ENCODE measurements at places on chromosomes 5 and 9.
A peak's percentile ranks its signal among the peaks of the same experiment; 100 is the strongest.

GRCh38 chr5:53482717-53483638 is 2.5 kb downstream of the FST start:
- DNase-seq = peak; percentile 18

DNA sequence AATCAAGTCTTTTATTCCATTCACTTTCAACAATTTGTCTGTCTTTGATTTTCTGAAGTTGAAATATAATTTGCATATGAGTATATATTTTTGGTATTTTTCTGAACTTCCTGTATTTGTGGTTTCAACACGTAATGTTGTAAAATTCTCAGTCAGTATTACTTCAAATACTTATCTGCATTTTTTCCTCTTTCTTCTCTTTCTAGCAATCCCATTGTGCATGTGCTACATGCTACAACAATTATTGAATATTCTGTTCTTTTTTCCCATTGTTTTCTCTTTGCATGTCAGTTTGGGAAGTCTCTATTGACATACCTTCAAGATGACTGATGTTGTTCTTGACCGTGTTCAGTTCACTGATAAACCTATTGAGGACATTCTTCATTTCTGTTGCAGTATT is 5.6 kb upstream of the ANKRD18A start:
- DNase-seq = no peak

DNA sequence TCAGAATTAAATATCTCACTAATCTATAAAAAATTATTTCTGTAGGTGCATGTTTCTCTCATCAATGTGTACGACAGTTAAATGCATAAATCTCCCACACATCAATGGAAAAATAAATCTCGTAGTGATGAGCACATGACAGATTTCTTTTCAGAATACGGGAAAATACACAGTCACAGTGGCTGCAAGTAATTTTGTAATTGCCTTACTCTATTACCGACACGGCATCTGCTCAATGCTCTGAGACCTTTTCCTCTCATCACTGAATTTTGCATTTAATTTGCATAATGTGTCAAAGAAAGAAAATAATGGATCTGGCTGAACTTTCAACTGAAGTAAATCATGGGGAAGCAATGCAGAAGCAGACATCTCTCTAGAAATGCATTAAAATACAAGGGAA is 37.2 kb downstream of the PDE4D start:
- DNase-seq = no peak

DNA sequence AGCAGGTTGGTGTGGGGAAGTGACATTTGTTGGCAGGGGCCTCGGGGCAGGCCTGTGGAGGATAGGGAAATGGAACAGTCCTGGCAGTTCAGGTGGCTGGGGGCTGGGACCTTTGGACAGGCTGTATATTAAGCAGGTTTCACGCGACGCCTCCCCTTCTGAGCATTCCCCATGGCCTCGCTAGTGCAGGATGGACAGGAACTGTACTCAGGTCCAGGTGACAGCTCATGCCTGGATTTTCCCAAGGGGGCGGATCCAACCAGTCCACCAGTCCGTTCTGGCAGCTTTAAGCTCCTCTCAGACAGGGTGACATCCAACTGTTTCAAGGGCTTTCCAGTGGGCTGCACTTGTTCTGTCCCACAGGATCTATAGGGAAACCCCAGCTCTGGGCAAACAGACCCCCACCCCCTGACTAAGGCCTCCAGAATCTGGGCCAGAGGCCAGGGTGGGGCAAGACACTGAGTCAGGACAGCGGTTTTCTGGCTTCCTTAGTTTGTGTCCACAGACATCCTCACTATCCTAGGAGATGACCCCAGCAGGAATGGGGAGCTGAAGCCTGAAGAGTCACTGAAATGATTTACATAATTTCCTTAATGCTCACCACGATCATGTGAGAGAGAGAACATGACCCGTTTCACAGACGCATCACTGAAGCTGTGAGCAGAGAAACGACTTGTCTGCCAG is 20.9 kb downstream of the CSF2 start:
- DNase-seq = no peak

DNA sequence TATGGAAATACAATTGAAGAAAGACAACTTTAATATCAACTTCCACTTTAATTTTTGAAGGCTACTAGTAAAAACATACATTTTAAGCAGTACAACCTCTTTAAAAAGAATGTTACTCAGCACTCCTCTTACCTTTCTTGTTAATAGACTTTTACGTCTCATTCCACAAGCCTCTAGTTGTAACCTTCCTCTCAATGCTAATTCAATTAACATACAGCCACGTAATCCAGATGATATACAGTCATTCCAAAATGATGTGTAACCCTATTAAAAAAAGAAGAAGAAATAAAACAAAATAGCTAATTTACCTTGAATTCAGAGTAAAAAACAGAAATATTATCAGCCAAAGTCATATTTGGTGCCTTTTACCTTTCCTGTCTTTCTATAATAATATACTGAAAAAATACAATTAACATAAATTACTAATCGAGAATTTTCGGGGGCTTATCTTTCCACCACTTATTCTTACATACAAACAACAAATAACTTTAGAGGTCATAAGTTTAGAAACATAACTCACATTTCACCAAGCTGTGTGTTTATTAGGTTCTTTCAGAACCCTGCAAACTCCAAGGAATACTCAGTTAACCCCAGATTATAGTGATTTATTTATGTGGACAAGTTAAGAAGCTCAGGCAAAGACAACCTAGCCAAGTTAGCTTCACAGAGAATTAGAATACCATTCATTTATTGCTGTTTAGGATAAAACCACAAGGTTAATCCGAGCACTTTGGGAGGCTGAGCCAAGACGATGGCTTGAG is 30.3 kb downstream of the GOLPH3 start:
- DNase-seq = no peak

DNA sequence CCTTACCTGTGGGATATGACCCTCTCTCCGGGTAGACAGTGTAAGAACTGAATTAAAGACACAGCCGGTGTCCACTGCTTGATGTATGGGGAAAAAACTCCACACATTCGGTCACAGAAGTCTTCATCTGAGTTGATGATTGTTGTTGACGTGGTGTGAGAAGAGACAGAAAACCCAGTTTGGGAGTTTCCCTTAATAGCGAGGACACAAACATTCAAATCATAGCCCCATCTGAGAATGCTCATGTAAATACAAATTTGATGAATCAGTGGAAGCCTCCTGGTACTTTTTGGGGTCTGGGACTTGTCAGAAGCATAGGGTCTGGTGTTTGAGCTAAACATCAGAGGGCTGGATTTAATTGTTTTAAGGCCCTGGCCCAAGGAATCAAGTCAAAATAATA is 11.0 kb downstream of the HAVCR1 start:
- no peak for DNase-seq

- DNase-seq = no peak
These were observed 33.6 kb downstream of the TIMD4 start for GRCh38 chr5:156929366-156929948.

GRCh38 chr5:160237571-160238093 is 8.3 kb downstream of the FABP6 start:
- DNase-seq = no peak

DNA sequence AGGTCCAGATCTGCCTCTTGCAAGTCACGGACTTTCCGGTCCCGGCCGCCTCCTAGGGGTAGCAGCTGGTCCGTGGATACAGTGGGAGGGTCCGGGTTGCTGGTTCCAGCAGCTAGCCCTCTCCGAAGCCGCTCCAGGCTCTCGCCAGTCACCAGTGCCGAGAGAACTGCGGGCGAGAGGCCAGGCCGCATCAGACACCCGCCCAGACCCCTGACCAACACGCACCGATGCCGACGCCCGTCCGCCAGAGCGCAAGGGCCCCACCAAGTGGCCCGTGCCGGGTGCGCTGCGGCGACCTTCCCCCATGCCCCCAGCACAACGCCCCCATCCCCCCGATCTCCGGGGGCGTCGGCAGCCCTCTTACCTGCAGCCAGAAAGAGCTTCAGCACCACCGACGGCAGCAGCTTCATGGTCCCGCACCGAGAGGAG is 470 bp downstream of the HBEGF start:
- DNase-seq = no peak

GRCh38 chr5:111735583-111736270 is 21.3 kb downstream of the NREP start:
- peak; percentile 19 for DNase-seq

Measured in activated CD8-positive, alpha-beta memory T cell treated with anti-CD3 and anti-CD28 coated beads, Interleukin-2, amount 50 U/mL, for 4 hours (primary cell).